Stimulated activated CD4-positive, alpha-beta T cell treated with anti-CD3 and anti-CD28 coated beads, Interleukin-15, amount 100 ng/mL, for 1 hour (primary cell): ENCODE measurements at places on chromosomes 1 and 21.

DNA sequence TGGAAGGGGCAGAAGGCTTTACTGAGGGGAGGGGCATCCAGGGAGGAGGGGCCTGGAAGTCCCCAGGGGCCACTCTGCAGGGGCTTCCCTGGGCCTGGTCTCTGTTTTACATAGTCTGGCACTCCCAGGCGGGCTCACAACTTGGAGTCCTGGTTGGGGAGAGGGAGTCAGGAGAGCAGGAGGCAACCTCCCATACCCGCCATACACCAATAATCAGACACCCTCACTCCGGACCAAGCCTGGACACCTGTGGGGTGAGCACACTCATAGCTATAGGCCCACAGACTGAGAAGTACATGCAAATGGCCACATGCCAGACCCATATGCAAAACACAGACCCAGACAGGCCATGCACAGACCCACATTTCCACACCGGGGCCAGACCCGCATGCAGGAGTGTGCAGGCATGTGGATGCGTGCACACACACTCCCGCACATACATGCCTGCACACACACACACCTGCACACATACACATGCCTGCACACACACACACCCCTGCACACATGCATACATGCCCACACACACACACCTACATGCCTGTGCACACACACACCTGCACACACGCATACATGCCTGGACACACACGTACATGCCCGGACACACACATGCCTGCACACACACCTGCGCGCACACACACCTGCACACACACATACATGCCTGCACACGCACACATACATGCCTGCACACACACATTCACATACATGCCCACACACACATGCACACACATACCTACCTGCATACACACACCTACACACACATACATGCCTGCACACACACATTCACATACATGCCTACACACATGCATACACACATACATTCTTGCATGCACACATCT is 89.5 kb upstream of the RUNX3 start:
- no peak for DNase-seq

DNA sequence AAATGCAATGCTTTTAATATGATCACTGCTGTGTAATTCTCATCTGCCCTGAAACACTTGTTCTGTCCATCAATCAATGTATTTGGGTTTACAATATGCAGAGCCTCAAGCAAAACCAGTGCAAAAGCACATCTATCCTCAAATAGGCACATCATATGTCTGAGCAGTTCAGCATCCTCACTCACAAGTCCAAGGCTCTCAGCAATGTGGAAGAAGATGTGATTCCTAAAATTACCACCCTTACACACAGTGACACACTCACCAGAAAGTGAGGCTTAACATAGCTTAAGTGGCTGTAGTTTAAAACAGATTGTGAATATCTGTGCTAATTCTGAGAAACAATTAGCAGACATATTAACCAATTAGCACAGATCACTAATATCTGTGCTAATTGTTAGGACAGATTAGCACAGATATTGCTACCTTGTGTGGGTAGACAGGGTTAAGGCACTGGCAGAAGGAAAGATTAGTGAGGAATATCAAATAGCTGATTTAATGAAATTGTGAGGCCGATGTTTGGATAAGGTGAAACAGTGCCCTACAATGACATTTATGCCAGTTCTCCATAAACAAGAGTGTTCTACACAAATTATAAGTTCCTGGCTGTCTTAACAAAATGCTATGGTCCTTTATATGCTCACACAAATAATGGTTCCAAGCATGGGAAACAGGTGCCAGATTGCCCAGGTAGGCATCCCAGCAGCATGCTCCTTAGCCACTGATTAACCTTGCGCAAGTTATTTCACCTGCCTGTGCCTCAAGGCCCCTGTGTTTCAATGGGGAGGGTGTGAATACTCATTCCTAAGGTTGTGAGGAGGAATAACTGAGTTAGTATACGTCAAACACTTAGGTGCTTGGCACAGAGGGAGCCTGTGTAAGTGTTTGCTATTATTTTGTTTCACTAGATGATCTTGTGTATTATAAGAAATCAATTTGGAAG is 41.7 kb downstream of the MRPL39 start:
- DNase-seq = no peak

- no peak for DNase-seq
Measured at GRCh38 chr1:29379443-29380073, 143.2 kb downstream of the PTPRU start.

- DNase-seq = no peak
Measured at GRCh38 chr21:35448876-35449599, 399.9 kb upstream of the RUNX1 start.

DNA sequence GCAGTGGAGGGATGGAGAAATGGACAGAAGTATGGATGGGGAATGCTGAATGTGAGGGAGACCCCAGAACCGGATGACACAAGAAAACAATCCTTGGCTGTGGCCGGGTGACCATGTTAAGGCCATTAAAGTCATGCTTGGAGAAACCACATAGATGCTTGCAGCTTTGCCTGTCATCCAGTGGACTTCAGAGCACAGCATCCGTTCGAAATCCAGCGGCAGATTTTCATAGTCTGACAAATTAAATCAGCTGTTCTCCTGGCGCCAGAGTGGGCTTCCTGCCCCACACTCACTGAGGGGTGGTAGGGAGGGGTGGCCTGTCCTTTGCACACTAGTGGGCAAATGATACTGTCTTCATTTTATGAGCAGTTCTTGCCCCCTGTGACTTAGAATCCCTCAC is 35.1 kb downstream of the ABCG1 start:
- no peak for DNase-seq

- DNase-seq = no peak
Measured at GRCh38 chr1:109689844-109690405, 2.3 kb downstream of the GSTM1 start.

DNA sequence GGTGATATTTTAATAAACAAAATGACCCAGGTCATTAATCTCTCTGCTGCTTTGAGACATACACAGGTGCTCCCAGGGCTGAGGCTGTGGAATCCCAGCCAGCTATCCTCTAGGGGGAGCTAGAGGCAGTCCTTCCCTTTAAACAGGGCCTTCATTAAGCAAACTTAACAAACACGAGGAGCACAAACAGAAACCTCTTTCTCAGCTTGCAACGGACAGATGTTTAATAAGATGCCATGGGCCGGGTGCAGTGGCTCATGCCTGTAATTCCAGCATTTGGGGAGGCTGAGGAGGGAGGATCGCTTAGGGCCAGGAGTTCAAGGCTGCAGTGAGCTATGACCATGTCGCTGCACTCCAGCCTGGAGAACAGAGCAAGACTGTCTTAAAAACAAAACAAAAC is 106.7 kb downstream of the HIVEP3 start:
- DNase-seq = peak; percentile 13

DNA sequence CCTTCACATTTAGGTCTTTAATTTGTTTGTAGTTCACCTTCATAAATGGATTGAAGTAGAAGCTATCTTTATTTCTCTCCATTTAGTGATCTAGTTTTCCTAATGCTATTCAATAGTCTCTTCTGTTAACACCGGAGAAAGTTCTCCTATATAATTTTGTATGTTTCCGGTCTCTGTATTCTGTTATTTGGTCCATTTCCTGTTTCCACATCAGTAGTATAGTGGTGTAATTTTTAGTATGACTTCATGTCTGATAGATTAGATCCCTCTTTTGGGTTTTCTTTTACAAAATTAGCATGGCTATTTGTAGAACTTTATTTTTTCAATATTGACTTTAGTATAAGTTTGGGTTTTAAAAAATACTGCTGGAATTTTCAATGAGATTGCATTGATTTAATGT is 41.6 kb upstream of the PKP1 start:
- no peak for DNase-seq

- DNase-seq = no peak
Measured at GRCh38 chr1:220368352-220369265, 96.4 kb upstream of the RAB3GAP2 start.

DNA sequence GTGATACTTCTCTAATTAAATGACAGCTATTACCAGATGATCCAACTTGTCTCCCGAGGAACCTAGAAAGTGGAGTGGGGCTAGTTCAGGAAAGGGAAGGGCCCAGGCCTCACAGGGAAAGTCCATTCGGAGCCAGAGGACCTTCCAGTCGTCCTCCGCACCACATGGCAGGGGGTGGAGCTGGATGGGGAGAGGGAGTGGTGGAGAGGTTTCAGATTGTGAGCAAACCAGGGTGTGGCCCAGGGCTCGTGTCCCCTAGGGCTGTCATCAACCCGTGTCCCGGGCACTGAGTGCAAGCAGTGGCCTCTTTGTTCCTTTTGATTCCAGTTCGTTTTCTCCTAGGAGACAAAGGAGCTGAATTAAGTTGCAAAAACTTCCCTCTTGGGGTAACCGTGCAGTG is 114.9 kb downstream of the HUNK start:
- DNase-seq = no peak

- no peak for DNase-seq
Measured at GRCh38 chr1:224308064-224308463, 21.9 kb downstream of the NVL start.

- DNase-seq = no peak
Measured at GRCh38 chr1:83676106-83676505, 322.8 kb downstream of the TTLL7 start.

DNA sequence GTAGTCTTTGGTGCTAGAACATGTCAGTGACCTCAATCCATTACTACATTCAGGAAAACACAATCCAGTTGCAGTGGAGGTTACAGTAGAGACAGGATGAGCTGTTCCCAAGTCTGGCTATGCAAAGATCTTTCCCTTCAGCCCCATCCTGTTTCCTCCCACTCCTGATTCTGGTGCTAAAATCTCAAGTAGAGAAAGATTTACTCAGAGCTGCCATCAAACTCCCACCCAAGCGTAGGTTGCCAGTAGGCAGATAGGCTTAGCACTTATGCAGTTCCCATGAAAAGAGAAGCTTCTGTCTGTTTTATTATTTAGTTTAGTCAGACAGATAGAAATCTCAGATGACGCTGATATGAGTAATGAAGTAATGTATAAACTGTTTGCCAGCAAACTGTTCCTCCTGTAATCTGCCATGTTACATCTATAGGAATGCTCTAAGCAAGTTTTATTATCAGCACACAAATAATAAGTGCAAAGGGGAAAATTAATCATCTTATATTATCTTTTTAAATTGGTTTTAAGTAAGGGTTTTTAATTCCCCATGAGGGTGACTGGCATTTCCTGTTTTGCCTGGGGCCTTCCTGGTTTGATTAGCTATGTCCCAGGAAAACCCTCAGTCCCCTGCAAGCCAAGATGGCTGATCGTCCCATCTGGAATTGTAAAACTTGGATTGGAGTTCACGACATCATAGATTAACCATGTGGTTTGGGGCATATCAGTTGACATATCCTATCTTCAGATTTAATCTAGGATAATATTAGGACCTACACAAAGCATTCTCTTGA is 188.3 kb upstream of the PALMD start:
- DNase-seq = no peak

DNA sequence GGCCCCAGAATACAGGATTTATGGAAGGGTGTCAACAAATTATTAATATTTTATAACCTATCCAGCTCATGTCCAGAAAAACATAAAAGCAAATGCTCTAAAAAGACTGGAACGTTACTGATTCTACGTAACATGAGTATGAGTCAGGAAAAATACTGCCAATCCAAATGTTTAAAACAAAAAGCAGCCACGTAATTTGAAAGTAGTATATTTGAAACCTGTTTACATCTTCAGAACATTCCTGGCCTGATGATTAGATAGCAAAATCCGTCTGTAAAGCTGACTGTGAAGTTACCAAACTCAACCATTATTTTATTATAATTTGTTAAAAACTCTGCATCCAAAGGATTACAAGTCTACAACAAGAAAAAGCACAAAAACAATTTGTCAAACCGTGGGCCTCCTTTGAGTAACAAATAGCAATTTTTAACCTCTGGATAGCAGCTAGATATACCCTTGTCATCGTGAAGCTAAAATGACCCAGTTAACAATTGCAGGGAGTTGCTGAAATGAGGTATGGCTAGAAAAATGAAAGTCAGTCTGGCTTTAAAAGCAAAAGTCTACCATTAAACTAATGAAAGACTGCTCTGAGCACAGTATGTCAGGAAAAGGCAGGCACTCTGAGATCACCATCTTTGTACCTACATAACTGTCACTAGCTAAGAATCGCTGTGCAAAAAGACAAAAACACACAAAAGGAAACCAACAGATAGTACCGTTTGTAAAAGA is 1.2 kb downstream of the UBR4 start:
- DNase-seq = no peak

DNA sequence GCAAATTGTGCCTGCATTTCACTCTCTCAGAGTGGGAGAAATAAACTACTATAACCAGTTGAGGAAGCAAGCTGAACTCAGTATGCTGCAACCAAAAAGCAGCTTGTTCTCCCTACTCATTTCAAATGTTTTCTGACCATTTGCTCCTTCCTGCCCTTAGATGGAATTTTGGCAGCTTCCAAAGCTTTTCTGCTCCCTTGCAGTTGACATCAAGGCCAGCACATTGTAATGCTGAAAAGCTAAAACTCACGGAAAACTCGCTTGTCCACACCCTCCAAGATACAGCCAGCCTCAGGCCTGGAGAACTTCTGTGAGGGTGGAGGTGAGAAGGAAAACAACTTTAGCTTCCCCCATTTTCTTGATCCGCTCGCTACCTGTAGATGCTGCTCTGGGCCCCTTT is 5.0 kb upstream of the CHML start:
- no peak for DNase-seq

DNA sequence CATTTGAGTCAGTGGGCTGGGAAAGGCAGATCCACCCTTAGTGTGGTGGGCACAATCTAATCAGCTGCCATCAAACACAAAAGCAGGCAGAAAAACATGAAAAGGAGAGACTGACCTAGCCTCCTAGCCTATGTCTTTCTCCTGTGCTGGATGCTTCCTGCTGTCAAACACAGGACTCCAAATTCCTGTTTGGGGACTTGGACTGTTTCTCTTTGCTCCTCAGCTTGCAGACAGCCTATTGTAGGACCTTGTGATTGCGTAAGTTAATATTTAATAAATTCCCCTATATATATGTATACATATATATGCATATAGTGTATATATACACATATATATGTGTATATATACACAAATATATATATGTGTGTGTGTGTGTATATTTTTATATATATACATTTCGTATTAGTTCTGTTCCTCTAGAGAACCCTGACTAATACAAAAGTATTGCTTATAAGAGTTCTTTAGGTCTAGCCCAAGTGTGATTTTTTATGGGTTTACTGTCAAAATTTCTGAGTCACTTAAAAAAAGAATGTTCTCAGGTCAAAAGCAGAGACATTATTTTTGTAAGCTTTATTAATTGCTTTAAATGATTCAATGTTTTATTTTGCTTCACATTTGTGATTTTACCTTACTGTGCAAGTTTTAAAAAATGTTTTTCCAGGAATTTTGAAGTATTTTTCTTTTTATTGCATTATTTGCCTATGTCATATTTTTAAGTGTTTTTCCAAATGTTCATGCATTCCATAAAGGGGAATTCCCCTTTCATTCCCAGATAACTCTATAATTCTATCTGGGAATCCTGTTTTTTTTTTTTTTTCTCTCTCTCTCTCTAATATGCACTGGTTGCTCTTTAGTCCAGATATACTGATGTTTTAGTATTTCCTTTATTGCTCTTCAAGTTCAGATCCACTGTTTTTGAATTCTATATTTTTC is 92.1 kb upstream of the ADAMTS5 start:
- DNase-seq = no peak

- DNase-seq = no peak
Measured at GRCh38 chr1:245751116-245751515, 596.3 kb downstream of the KIF26B start.

GRCh38 chr1:233959102-233959501 is 54.6 kb downstream of the SLC35F3 start:
- DNase-seq = no peak
